ENCODE measurements at places on chromosomes 2 and 18. TPM values are rescaled to one million over a fixed set of nuclear protein-coding genes. Genes with fewer than 3 reads are reported as not detected.

The M1AP gene
- total RNA-seq = 0.18 TPM

DNA sequence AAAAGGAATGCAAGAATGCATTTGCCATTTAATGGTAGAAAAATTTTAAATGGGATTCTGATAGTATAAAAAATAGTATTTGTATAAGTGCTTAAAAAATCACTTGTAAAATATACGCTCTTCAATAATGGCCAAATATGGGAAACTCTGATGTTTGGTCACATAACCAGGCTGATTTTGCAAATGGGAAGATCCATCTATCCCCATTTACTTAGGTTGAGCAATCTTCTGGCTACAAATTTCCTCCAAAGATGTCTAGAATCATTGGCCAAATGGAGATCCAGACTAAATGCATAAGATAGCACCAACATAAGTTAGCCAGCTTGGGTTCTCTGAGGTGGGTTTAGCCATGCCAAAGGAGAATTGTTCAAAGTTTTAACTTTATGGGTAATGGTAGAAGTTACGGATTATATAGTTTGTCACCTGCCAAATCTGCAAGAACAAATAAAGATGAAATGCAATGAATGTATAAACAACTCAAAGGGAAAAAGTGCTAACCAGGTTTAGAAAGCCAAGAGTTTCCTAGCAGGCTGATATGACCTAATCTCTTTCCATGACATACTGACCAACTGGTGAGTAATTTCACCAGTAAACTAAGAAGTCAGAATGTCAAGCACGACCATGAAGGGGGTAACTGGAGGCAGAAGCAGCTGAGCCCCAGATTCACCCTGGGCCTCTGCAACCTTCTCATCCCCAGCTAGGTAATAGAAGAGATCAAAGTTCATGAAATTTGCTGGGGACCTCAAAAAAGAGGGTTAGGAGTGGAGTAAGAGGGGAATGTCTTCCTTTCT, 10.0 kb downstream of the RHOB start:
- peak overlapping the region; percentile 66 for H3K27ac ChIP-seq
- DNase-seq = no peak
- no peaks in the 10 kb centered on the region for H3K4me1 ChIP-seq
- H3K27me3 ChIP-seq = no peaks in the 10 kb centered on the region

DNA sequence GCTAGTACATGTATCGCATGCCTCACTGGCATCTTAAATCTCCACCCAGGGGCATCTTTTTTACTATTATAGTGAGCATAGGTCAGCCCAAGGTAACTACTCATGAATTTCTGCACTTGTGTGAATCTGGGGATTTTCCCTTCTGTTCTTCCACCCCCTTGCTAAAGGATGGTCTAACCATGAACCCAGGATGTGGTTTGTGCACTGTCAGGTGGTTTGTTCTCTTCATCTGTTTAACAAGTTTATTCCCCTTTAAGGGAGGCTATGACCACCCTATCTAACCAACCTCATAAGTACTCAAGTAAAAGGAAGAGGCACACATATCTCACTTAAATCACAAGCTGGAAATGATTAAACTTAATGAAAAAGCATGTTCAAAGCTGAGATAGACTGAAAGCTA, 243.0 kb downstream of the RPRM start:
- H3K27ac ChIP-seq = no peak overlapping the region
- H3K36me3 ChIP-seq = no peaks in the 10 kb centered on the region
- no peaks in the 10 kb centered on the region for H3K27me3 ChIP-seq
- DNase-seq = no peak

The CAPG gene
- 80.7 TPM for total RNA-seq

GRCh38 chr2:158936978-158937377, 31.5 kb upstream of the TANC1 start:
- DNase-seq = no peak
- H3K27me3 ChIP-seq = no peaks in the 10 kb centered on the region
- no peak overlapping the region for H3K4me3 ChIP-seq

The SIX2 gene
- total RNA-seq = 1.8 TPM

- no peak overlapping the region for H3K27ac ChIP-seq
- no peak overlapping the region for H3K4me3 ChIP-seq
- no peaks in the 10 kb centered on the region for H3K27me3 ChIP-seq
- peaks cover 12% of the 10 kb centered on the region for H3K4me1 ChIP-seq
- H3K36me3 ChIP-seq = no peaks in the 10 kb centered on the region
- DNase-seq = peak; percentile 25
These were observed 54.7 kb downstream of the SPRED2 start for GRCh38 chr2:65377556-65378192.

DNA sequence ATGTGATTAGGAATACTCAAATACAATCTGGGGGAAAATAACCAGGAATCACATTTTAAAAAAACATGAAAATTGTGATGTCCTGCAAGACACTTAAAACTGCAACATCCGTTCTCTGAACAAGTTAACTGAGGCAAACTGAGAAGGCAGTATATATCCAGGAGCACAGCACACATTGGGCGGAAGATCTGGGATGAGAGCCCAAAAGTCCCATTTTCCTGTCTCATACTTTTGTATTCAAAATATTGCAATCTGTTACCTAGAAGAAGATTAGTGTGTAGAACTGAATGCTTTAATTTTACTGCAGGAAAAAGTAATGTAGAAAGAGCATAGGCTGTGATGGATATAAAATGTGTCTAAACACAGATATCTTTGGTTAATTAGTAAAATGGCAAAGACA, 276.8 kb upstream of the FANCL start:
- no peaks in the 10 kb centered on the region for H3K4me1 ChIP-seq
- DNase-seq = no peak
- H3K36me3 ChIP-seq = no peaks in the 10 kb centered on the region
- no peak overlapping the region for H3K4me3 ChIP-seq
- no peaks in the 10 kb centered on the region for H3K27me3 ChIP-seq
- H3K27ac ChIP-seq = no peak overlapping the region

DNA sequence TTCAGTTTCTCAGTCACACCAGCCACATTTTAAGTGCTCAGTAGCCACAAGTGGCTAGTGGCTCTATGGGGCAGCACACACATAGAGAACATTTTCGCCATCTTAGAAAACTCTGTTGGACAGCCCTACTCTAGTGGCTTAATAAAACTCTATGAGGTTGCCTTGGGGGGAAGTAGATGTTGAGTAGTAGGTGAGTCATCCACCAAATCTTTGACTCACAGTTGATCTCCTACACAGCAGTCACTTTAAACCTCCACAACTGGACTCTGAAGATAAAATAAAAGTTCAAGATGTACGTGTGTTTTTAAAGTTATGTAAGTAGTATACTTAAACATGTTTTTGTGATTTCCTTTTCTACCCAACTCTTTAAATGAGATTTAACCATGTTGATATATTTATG, 379.0 kb downstream of the SETBP1 start:
- no peak overlapping the region for H3K4me3 ChIP-seq
- no peak overlapping the region for H3K27ac ChIP-seq
- H3K36me3 ChIP-seq = peaks cover 6% of the 10 kb centered on the region
- H3K4me1 ChIP-seq = no peaks in the 10 kb centered on the region

The SEPTIN10 gene
- total RNA-seq = 94.9 TPM

DNA sequence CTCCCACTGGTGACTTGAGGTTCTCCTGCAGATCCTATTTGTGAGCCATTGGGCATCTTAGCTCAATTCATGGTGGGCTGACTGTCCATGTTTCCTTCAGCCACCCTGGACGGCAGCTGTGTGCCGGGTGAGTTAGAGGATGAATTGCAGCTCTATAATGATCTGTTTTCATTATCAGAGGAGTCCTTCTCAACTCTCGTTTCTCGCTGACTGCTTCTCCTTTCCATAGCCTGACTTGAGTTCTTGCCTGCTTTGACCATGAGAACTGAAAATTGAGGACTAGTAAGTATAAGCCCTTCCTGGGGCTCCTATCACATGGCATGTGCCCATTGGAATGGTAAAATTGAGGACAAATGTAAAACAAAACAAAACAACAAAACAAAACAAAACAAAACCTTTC, 121.8 kb downstream of the CDC42EP3 start:
- H3K27me3 ChIP-seq = no peaks in the 10 kb centered on the region
- no peak overlapping the region for H3K27ac ChIP-seq
- no peak for DNase-seq
- H3K4me1 ChIP-seq = no peaks in the 10 kb centered on the region

- no peak overlapping the region for H3K4me3 ChIP-seq
- no peak for DNase-seq
- no peak overlapping the region for H3K27ac ChIP-seq
- no peaks in the 10 kb centered on the region for H3K27me3 ChIP-seq
- H3K4me1 ChIP-seq = no peaks in the 10 kb centered on the region
These were observed 37.7 kb upstream of the MAT2A start for GRCh38 chr2:85501248-85501647.

The FHOD3 gene
- 52.5 TPM for total RNA-seq

DNA sequence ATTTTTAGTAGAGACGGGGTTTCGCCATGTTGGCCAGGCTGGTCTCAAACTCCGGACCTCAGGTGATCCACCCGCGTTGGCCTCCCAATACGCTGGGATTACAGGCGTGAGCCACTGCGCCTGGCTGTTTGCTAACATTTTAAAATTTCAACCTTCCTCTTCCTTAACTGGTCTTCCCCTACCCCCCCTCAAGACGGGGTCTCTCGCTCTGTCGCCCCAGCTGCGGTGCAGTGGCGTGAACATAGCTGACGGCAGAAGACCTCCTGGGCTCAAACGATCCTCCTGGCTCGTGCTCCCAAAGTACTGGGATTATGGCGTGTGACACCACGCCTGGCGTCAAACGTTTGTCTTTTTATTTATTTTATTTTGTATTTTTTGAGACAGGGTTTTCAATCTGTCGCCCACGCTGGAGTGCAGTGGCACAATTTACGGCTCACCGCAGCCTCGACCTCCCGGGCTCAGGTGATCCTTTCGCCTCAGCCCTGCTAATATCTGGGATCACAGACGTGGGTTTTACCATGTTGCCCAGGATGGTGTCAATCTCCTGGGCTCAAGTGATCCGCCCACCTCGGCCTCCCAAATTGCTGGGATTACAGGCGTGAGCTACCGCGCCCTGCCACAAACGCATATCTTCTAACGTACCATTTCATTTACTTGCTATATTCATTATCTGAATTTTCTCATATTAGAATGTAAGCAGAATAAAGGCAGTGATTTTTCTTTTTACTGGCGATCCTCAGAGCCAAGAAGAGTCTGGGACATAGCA, 984 bp upstream of the MSH2 start:
- peak overlapping the region; percentile 48 for H3K27ac ChIP-seq
- no peak for DNase-seq
- no peaks in the 10 kb centered on the region for H3K36me3 ChIP-seq
- no peaks in the 10 kb centered on the region for H3K27me3 ChIP-seq

The PAIP2B gene
- 12.8 TPM for total RNA-seq

- peaks cover 10% of the 10 kb centered on the region for H3K36me3 ChIP-seq
- DNase-seq = no peak
- no peaks in the 10 kb centered on the region for H3K27me3 ChIP-seq
- no peak overlapping the region for H3K4me3 ChIP-seq
These were observed 16.0 kb upstream of the RPL37A start for GRCh38 chr2:216482640-216483039.

DNA sequence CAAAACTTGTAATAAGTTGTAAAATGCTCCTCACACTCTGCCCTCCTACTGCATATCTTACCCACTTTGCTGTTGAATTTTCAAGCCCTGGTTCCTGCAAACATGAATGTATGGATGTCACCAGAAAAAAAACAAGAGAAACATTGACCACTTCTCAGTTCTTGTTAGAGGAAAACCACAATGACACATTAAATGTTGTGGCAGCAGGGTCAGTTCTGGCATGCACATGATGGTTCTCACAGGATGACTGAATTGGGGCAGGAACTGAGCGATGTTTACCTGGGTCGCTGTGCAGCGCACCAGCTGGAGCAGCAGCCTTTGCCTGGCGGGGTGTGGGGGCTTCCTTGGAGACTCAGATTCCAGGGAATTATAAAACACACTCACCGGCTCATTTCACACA, 14.0 kb upstream of the PRKCE start:
- H3K4me1 ChIP-seq = no peaks in the 10 kb centered on the region
- H3K27me3 ChIP-seq = no peaks in the 10 kb centered on the region
- no peak overlapping the region for H3K4me3 ChIP-seq

DNA sequence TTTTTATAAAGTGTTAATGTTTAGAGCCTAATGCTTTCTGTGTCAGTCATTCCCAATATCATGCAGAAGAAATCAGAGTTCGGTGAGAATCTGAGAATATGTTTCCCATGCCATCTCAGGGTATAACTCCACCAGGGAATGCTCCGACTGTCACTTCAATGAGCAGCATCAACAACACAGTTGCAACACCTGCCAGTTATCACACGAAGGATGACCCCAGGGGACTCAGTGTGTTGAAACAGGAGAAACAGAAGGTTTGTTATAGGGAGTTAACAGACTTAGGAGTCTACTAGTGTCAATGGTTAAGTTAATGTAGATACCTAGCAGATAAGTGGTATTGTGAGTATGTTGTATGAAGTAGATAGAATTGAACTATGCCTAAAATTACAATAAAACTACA, 31.0 kb downstream of the VAPA start:
- no peak for DNase-seq
- no peaks in the 10 kb centered on the region for H3K27me3 ChIP-seq
- no peak overlapping the region for H3K4me3 ChIP-seq

GRCh38 chr2:63189026-63189425, 138.4 kb downstream of the OTX1 start:
- H3K27me3 ChIP-seq = no peaks in the 10 kb centered on the region
- H3K4me3 ChIP-seq = no peak overlapping the region
- H3K27ac ChIP-seq = no peak overlapping the region
- no peaks in the 10 kb centered on the region for H3K36me3 ChIP-seq
- H3K4me1 ChIP-seq = no peaks in the 10 kb centered on the region

The MEP1B gene
- total RNA-seq = not detected

Measured in prostate gland (tissue), 2 donors.